ENCODE measurements at places on chromosomes 1 and 21.
A peak's percentile ranks its signal among the peaks of the same experiment; 100 is the strongest.

- no peak for DNase-seq
These were observed 173.5 kb downstream of the ZC3H11B start for GRCh38 chr1:219439376-219439775.

- peak; percentile 24 for DNase-seq
These were observed 88.6 kb upstream of the PKN2 start for GRCh38 chr1:88595355-88596002.

GRCh38 chr1:159092036-159092760 is 15.6 kb upstream of the AIM2 start:
- peak; percentile 52 for DNase-seq

GRCh38 chr1:23403038-23403336 is 21.6 kb downstream of the TCEA3 start:
- DNase-seq: no peak

- no peak for DNase-seq
These were observed 67.1 kb downstream of the RWDD3 start for GRCh38 chr1:95301091-95301490.

- no peak for DNase-seq
These were observed 121.4 kb upstream of the OLFM3 start for GRCh38 chr1:102118150-102118549.

GRCh38 chr1:101178341-101178687 is 58.5 kb upstream of the S1PR1 start:
- no peak for DNase-seq

DNA sequence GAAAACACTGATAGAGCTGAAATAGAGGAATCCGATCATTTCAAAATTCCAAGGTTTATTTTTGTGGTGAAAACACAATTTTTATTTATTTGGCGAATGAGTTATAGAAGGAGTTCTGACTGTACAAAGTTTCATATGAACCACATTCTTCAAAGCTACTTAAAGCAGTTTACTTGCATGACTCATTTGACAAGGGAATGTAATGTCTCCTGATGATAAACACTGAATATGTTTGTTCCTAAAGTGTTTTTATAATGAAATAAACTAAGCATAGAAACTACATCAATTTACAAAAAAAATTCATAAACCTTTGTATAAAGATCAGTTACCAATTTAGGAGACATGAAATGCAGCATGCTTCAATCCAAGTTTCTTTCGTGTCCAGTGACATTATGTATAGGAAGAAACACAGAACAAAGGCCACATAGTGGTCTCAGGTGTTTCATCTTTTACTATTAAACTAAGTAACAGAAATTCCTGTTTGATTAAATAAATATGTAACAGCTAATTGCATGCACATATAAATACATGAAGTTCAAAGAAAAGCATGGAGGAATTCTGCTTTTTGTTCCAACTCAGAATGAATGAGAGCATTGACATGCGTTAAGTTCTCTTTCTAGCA is 2.5 kb downstream of the PRKACB start:
- DNase-seq: peak; percentile 34

- no peak for DNase-seq
These were observed 5.2 kb downstream of the ELF3 start for GRCh38 chr1:202015662-202015937.

GRCh38 chr21:26117324-26117971 is 53.1 kb downstream of the APP start:
- no peak for DNase-seq

All from AG09309 (cell line).